ENCODE measurements at places on chromosomes 2 and 18.

DNA sequence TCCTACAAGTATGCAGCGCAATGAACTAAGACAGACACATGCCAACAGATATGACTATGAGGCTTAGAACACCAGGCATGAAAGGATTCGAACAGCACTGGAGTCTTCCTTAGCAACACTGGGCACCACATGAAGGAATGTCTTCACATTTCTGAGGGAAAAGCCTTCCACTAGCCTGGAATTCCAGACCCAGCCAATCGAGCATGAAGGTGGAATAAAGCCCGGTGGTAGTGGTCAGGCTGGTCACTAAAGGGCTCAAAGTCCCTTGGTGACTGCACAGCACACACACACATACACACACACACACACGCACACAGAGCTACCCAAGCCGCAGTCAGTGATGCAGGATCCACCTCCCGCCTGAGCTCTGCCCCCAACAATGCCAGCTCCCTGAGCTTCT, 19.7 kb upstream of the SFXN5 start:
- no peak for DNase-seq

DNA sequence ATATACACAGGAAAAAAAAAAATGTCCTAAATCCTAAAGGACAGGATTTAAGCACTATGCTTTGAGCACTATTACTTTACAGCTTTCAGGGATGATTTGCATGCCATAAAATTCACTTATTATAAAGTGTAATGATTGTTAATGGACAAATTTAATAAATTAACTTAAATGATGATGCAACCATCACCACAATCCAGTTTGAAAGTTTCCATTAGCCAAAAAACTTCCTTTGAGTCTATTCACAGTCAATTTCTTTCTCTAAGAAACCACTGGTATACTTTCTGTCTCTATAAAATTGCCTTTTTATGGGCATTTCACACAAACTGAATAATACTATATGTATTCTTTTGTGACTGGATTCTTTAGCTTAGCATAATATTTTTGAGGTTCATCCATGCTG, 111.1 kb upstream of the RIOK3 start:
- DNase-seq, result no peak

- no peak for DNase-seq
Observed at GRCh38 chr2:13035866-13036265, 319.1 kb downstream of the TRIB2 start.

DNA sequence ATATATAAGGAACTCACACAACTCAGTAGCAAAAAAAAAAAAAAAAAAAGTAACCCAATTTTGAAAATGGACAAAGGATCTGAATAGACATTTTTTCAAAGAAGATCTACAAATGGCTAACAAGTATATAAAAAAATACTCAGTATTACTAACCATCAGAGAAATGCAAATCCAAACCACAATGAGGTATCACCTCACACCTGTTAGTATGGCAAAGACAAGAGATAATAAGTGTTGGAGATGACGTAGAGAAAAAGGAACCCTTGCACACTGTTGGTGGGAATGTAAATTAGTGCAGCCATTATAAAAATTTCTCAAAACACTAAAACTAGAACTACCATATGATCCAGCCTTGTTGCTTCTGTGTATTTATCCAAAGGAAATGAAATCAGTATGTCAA, 5.8 kb upstream of the CNDP1 start:
- DNase-seq, result no peak

All from CD4-positive, alpha-beta T cell treated with Interleukin-1 beta for 1 hour (primary cell).